Endothelial cell of umbilical vein (primary cell): ENCODE measurements at places on chromosomes 3 and 15. TPM values are rescaled to one million over a fixed set of nuclear protein-coding genes. Genes with fewer than 3 reads are reported as not detected.

PIGX gene
- 6.6 and 9.2 TPM in 2 replicates for polyA plus RNA-seq

NMNAT3 gene
- polyA plus RNA-seq: 0.59 and 1.1 TPM in 2 replicates

APEH gene
- polyA plus RNA-seq: 74.3 and 74.8 TPM in 2 replicates

PPP1R14D gene
- not detected in 2 replicates for polyA plus RNA-seq

ZDHHC3 gene
- 97.1 and 131 TPM in 2 replicates for polyA plus RNA-seq

GOLGA6A gene
- not detected in 2 replicates for polyA plus RNA-seq

CYP11A1 gene
- 0.08 TPM in 1 of 2 replicates, not detected in the other for polyA plus RNA-seq

MOBP gene
- 1.6 and 2.3 TPM in 2 replicates for polyA plus RNA-seq

GPR149 gene
- not detected in 2 replicates for polyA plus RNA-seq

CYP1A2 gene
- polyA plus RNA-seq: not detected in 2 replicates

TRAK1 gene
- 38.5 and 39.6 TPM in 2 replicates for polyA plus RNA-seq

OR5K4 gene
- not detected in 2 replicates for polyA plus RNA-seq

SNTN gene
- polyA plus RNA-seq: not detected in 2 replicates

ARGFX gene
- not detected in 2 replicates for polyA plus RNA-seq

CPLX3 gene
- polyA plus RNA-seq: not detected in 2 replicates

- no peak for DNase-seq
Observed at GRCh38 chr3:149174901-149175300, 45.5 kb downstream of the HPS3 start.

- DNase-seq: no peak
Observed at GRCh38 chr3:49554633-49555265, 472 bp downstream of the BSN start.

DNA sequence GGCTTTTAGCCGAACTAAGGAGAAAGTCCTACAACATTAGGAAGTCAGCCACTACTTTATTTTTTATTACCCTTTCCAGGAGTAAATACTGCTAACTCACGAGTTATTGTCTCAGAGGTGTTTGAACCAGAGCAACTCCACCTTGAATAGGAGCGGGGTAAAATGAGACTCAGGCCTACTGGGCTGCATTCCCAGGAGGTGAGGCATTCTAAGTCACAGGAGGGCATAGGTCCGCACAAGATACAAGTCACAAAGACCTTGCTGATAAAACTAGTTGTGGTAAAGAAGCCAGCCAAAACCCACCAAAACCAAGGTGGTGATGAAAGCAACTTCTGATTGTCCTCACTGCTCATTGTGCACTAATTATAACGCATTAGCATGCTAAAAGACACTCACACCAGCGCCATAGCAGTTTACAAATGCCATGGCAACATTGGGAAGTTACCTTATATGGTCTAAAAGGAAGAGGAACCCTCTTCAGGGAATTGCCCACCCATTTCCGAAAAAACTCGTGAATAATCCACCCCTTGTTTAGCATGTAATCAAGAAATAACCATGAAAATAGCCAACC, 555.9 kb downstream of the IGSF11 start:
- DNase-seq: no peak

DNA sequence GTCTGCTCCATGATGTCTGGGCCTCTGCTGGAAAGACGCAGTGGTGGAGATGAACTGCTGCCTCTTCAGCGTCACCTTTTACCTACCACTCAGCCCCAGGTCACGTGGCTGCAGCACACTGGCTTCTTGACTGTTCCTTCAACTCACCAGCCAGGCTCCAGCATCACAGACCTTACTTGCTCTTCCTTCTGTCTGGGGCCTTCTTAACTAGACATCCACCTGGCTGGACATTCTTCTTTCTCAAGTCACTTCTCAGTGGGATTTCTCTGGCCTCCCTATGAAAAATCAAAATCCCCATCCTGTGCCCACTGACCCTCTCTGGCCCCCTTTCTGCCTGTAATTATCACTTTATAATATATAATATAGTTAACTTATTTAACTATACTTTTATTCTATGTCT, 29.7 kb upstream of the NSMCE3 start:
- no peak for DNase-seq

GRCh38 chr15:81253846-81254245, 57.2 kb downstream of the IL16 start:
- DNase-seq: no peak

- DNase-seq: peak; percentile 71
Observed at GRCh38 chr3:183584246-183584913, 28.9 kb upstream of the KLHL6 start.

DNA sequence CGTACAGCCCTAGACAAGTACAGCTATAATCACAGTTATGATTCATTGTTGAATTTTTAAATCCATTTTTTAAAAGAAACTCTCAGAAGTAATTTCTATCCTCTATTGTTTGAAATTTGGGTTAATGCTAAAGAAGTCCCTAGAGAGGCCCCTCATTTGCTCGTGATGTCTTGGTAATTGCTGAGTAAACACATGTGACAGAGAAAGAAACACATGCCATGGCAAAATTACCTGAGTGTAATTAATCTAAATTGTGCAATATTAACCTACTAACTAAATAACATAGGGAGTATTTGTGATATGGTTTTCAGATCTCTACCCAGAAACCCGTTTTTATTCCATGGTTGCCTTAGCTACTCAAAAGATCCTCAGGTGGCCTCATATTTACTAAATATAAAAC, 10.8 kb downstream of the NEK10 start:
- DNase-seq: no peak

GRCh38 chr15:40064231-40064894, 25.4 kb upstream of the SRP14 start:
- peak; percentile 51 for DNase-seq

DNA sequence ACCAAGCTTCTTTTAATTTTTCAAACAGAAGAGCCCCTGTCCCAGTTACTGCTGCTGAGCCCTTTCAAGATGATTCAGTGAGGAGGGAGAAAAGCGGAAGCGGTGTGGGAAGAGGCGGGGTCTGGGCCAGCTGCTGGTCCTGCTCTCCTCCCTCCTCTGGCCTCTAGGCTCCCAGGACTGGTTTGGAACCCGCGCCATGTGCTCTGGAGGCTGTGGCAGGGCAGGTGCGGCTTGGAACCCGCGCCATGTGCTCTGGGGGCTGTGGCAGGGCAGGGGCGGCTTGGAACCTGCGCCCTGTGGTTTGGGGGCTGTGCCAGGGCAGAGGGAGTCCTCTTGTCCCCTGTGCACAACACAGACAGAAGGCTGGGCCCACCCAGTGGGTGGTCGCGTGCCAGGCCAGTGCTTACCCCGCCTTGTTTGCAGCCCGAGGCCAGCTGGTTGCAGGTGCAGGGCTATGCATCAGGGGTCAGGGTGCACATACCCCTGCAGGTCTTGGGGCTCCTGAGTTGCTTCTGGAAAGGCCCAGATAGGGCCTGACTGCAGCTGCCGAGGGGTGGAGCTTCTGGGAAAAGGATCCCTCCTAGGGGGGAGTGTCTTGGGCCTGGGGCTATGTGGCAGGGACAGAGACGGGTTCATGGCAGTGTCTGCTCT, 12.2 kb downstream of the ALG1L2 start:
- DNase-seq: no peak

DNA sequence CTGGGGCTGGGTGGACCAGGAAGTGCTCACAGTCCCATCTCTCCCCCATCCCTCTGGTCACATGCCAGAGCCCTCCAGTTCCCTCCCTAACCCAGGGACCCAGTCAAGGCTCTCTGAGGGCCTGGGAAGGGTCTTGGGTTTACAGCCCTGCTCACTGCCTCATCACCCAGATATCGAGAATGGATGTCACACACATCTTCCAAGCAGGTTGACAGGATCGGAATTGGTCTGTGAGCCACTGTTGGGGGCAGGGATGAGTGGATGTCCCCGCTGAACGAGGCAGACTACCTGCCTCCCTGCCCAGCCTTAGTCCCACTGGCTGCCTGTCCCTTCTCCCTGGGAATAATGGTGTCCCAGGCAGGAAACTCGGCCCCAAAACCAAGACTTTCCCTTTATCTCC, 20.0 kb upstream of the GOLGA6C start:
- no peak for DNase-seq

DNA sequence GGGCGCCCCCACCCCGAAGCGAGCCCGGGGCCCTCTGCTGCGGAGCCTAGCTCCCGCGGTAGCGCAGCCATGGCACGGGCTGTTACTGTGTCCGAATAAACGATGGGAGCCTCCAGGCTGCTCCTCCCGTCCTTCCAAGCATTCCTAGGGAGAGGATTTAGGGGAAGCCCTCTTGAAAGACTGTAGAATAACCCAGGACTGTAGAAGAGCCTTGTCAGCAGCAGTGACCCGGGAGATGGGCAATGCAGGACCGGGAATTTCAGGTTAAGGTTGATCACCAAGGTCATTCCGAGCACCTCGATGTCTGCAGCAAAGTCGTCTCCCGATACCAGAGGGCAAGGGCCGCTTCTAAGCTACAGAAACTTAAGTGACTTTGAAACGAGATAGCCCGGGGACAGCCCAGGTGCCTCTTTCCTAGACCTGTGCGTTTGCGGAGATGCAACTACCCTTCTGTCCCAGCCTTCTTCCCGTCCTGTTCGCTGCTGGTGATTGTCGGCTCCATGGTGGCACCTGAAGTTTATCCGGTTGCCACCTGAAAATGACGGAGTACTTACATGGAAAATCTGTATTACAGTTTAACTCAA, 753 bp upstream of the MYO5A start:
- no peak for DNase-seq

DNA sequence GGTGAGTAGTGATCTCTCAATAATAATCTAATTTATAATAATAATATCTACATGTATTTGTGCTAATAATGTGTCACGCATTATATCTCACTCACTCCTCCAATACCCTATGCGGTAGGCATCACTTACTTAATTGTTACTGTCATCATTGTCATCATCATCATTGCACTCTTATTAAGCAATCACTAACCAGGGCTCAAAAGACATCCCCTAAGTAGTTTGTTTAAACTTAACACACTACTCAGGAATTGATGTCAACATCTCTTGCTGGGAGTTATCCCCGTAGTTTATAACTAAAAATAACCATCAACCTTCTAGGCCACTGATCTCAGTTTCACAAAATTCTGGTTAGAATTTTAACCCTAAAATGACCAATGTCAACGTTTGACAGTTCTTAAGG, 56.8 kb upstream of the ICE2 start:
- DNase-seq: no peak

- peak; percentile 89 for DNase-seq
Observed at GRCh38 chr3:65619451-65619881, 419.3 kb downstream of the MAGI1 start.

GRCh38 chr3:130963878-130964277, 62.7 kb downstream of the ASTE1 start:
- DNase-seq: peak; percentile 57

DNA sequence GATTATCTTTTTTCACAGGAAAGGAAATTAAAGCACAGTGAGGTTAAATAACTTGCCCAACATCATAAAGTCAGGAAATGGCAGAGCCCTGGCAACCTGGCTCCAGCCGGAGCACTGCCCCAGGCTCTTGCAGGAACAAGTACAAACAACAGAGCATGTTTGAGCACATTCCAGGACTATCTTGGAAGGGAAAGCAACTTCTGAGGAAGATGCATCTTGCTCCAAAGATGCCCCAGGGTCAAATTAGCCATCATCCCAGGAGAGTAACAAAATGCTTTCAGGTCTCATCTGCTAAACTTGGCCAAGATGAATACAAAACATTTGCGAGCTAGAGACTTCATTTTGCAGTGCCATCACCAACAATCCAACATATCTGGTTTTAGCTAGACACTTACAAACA, 162.4 kb upstream of the LRRN1 start:
- DNase-seq: no peak

GRCh38 chr3:194208709-194209108, 72.8 kb downstream of the HES1 start:
- no peak for DNase-seq
